ENCODE measurements at places on chromosomes 5 and 9.

GRCh38 chr5:88661806-88662207 is 221.2 kb downstream of the MEF2C start:
- no peak for DNase-seq

DNA sequence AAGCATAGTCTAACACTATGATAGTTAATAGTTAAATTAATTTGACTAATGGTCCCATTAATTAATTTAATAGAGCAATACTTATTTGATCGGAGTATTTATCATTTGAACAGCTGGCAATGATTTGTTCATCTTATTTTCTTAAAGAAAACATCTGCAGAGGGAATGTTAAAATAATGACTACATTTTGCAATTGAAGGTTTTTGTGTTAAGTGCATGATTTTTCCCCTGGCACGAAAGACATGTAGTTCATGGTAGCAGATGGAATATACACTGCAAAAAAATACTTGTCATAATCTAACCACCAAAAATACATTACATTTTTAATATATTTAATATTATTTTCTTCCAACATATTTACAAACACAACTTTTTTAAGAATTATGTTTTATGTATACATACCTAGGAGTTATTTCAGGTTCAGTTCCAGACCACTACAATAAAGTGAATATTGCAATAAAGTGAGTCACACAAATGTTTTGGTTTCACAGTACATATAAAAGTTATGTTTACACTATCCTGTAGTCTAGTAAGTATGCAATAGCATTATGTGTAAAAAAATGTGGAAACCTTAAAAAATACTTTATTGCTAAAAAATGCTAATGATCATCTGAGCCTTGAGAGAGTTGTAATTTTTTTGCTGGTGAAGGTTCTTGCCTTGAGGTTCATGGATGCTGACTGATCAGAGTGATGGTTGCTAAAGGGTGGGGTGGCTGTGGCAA is 292.6 kb upstream of the DAB2 start:
- DNase-seq = no peak

GRCh38 chr9:115035841-115036612 is 81.9 kb downstream of the TNC start:
- no peak for DNase-seq

DNA sequence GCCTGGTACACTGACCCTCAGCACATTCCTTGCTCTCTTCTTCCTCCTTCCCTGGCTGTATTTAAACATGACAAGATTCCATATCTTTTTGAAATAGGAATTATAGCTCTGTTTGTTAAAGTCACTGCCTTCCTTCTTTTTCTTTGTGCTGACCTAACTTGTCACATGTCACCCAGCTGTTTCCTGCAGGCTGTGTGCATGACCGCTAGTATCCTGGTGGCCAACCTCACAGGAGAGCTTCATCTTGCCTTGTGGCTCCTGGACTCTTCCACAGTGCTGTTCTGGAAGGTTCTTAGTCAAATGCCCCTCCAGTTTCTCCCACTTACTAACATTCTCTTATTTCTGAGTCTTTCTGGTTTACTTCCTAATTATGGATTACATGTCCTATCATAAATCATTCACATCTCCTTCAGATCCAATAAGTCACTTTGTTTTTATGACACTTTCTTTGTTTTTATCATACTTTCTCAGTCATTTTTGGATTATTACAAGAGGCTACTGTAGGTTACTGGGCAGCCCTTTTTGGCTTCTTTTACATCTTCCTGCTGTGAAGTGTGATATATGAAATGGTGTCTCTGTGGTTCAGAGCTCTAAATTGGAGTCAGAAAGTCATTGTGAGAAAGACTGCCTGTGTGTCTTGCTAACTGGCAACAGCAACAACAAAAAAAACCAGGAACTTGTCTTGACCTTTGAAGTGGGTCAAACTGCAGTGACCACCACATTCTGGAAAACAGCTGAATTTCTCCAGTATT is 463.6 kb upstream of the DAP start:
- DNase-seq = no peak

- no peak for DNase-seq
These were observed 271.1 kb downstream of the DENND1A start for GRCh38 chr9:123658792-123659191.

- no peak for DNase-seq
These were observed 104.2 kb upstream of the MARCHF11 start for GRCh38 chr5:16283791-16284190.

GRCh38 chr5:73284220-73284795 is 111.3 kb downstream of the TMEM174 start:
- no peak for DNase-seq

- no peak for DNase-seq
These were observed 157.5 kb downstream of the COL23A1 start for GRCh38 chr5:178432421-178433272.

DNA sequence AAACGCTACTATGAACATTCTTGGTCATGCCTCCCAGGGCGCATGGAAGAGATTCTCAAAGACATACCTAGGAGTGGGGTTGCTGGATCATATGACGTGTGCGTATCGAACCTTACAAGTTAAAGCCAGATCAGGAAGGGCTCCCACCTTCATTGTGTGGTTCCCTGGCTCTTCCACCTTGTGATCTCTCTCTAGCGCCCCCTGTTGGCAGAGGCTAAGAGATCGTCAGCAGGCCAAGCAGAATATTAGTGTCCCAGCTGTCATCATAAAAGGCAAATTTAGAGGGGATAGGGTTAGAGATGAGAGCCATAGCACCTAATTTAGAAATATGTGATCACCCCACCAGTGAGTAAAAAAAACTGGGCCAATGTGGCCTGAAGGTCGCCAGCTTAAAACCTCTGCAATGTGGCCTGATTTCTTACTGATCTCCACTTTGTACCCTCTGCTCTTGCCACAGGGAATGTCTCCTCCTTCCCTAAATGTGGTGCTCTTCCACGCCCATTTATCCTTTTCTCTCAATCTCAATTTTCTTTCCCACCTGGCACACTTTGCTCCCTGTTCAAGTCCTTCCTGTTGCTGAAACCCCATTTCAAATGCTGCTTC is 91.7 kb upstream of the SHB start:
- peak; percentile 41 for DNase-seq

DNA sequence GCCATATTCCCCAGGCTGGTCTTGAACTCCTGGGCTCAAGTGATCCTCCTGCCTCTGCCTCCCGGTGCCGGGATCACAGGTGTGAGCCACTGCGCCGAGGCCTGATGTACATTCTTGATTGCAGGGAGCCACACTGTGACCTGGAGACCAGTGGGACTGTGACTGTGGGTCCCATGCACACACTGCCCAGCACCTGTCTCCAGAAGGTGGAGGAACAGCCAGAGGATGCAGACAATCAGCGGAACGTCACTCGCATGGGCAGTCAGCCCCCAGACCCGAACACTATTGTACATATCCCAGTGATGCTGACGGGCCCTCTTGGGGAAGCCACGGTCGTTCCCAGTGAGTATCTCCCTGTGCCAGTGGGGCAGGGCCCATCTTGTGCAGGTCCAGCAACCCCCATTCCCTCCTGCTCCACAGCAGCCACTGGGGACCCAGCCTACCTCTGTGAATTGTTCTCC is 147.3 kb downstream of the CACNA1B start:
- DNase-seq = no peak

DNA sequence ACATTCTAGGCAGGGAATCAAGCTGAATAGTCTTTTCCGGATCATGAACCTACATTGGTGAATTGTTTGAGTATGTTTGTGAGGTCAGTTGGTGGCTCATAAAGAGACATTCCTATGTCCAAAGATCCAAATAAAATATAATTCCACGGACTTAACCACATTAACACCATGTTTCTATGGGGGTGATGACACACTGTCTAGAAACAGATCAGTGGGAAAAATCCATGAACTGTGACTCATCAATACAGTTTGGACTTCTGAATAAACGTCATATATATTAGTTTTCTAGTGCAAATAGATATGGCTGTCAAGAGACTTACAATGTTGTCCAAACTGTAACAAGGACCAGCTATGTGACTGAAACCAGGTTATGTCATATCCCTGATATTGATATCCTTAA is 509.9 kb upstream of the TYRP1 start:
- DNase-seq = no peak

- no peak for DNase-seq
These were observed 48.9 kb downstream of the SARDH start for GRCh38 chr9:133689151-133689763.

DNA sequence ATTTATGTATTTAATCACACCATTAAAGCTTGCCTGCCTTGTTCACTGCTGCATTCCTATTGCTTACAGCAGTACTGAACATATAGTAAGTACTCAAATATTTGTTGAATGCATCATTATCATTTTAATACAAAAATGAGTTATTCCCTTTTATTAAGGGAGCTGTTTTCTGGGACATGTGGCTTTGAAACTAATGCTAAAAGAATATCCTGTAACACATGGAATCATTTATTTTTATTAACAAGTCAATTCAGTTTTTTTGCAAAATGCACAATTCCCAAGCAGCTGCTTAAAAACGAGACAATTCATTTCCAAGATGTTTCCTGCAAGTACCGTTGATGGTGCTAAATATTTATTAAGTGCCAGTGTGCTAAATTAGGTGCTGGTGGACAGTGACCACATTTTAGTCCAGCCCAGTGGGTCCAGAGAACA is 148.3 kb upstream of the NR3C1 start:
- no peak for DNase-seq

DNA sequence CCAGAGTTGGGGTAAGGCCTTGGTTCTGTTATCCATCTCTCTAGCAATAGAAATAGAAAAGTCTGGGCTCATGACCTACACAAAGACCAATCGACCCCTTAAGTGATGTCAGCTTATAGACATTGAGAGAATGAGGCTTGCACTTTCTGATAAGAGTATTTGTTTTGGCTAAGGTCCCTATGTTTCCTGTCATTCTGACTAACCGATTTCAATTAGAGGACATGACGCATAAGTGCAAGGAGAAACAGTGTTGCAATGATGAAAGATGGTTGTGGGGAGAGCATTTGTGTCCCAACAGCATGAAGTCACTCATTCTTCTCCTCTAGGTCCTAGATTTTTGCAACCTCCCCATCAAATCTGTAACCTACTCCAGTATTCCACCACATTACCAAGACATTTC is 255.1 kb downstream of the MAT2B start:
- DNase-seq = no peak

DNA sequence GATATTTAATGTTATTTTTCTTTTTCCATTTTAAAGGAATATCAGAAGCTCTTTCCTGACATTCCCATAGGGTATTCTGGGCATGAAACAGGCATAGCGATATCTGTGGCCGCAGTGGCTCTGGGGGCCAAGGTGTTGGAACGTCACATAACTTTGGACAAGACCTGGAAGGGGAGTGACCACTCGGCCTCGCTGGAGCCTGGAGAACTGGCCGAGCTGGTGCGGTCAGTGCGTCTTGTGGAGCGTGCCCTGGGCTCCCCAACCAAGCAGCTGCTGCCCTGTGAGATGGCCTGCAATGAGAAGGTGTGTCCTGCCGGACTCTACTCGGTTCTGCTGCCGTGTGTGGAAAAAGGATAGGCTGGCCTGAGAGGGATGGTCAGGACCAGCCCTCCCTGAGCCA is 24.2 kb downstream of the NANS start:
- DNase-seq = no peak

GRCh38 chr5:146716636-146717035 is 161.9 kb downstream of the PPP2R2B start:
- no peak for DNase-seq

DNA sequence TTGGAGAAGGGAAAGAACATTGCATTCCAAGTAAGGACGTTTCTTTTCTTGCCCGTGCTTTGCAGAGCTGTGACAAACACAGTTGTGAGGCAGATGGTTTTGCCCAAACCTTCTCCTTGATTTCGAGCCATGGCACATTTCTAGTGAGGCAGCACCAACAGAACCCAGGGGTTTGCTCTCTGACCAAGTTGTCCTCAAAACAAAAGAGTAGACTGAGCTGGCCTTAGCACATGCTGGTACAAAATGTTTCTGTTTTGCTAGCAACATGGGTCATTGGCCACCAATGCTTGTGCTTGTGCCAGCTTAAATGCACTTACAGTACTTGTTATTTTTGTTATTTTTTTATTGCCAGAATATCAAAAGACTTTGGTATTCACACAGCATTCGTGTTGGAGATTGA is 328.8 kb downstream of the GADD45G start:
- DNase-seq = no peak

- no peak for DNase-seq
These were observed 1016.3 kb upstream of the SEMA6A start for GRCh38 chr5:117590944-117591343.

- DNase-seq = no peak
These were observed 71.4 kb downstream of the GABBR2 start for GRCh38 chr9:98637381-98637780.

GRCh38 chr9:86965636-86966395 is 18.5 kb upstream of the GAS1 start:
- no peak for DNase-seq

GRCh38 chr9:121305269-121305994 is 37.5 kb downstream of the GSN start:
- no peak for DNase-seq

- peak; percentile 51 for DNase-seq
These were observed 5.9 kb downstream of the CYFIP2 start for GRCh38 chr5:157271740-157272271.

Measured in activated naive CD8-positive, alpha-beta T cell treated with anti-CD3 and anti-CD28 coated beads, Interleukin-2, amount 50 U/mL, for 16 hours (primary cell).